ENCODE measurements at places on chromosomes 11 and 22. TPM values are rescaled to one million over a fixed set of nuclear protein-coding genes. Genes with fewer than 3 reads are reported as not detected.

Gene RCOR2
- 4.6 TPM for total RNA-seq

Gene CARD16
- 9.1 TPM for total RNA-seq

Gene CCDC116
- 0.25 TPM for total RNA-seq

Gene HEPN1
- total RNA-seq, result not detected

Gene CSTF3
- total RNA-seq, result 14.5 TPM

Gene ZNRD2
- total RNA-seq, result 25.8 TPM

Gene TEX54
- not detected for total RNA-seq

Gene SLN
- total RNA-seq, result 2.3 TPM

Gene NPAT
- 12.3 TPM for total RNA-seq

Gene SLC16A8
- total RNA-seq, result not detected

Gene TMEM126A
- total RNA-seq, result 77.9 TPM

Gene PISD
- total RNA-seq, result 16.5 TPM

Gene SCN2B
- 3.6 TPM for total RNA-seq

Gene GRM5
- not detected for total RNA-seq

Gene SCUBE2
- total RNA-seq, result 0.56 TPM

Gene LRRC10B
- total RNA-seq, result 0.25 TPM

Gene TMEM45B
- not detected for total RNA-seq

Gene CARD18
- total RNA-seq, result not detected

Gene SGSM1
- 10.1 TPM for total RNA-seq

Gene MFRP
- total RNA-seq, result not detected

Gene OR51B2
- total RNA-seq, result not detected

Gene ADORA2A
- 1.5 TPM for total RNA-seq

Gene TPH1
- total RNA-seq, result not detected

Gene PLXNB2
- 101 TPM for total RNA-seq

Gene C11orf65
- 1.9 TPM for total RNA-seq

Gene CEP126
- 0.89 TPM for total RNA-seq

Gene FIBIN
- 12.4 TPM for total RNA-seq

Gene ACTN3
- total RNA-seq, result not detected

Gene FKBP2
- 60.5 TPM for total RNA-seq

Gene SEC14L6
- not detected for total RNA-seq

Gene VPS26B
- 39.8 TPM for total RNA-seq

Gene TBCEL
- 40.5 TPM for total RNA-seq

Gene SOX6
- 39.6 TPM for total RNA-seq

Gene DAGLA
- total RNA-seq, result 5.4 TPM

Gene SLC29A2
- total RNA-seq, result 30.9 TPM

Gene ANKK1
- total RNA-seq, result 0.09 TPM

Gene PIH1D2
- 2.4 TPM for total RNA-seq

Gene SCGB1A1
- not detected for total RNA-seq

Gene GVQW3
- 1.7 TPM for total RNA-seq

Gene PATE4
- not detected for total RNA-seq

Gene SLC37A2
- 3.1 TPM for total RNA-seq

Gene FOLH1
- total RNA-seq, result 0.98 TPM

Gene CCS
- total RNA-seq, result 18.8 TPM

Gene ST14
- total RNA-seq, result 0.72 TPM

Gene OVCH2
- total RNA-seq, result not detected

Gene APOBEC3B
- 1.6 TPM for total RNA-seq

Gene C1QTNF5
- total RNA-seq, result 17.2 TPM

Gene MRGPRX4
- not detected for total RNA-seq

Gene GAB4
- not detected for total RNA-seq

Gene NXPE2
- not detected for total RNA-seq

Gene IRAG1
- 3.7 TPM for total RNA-seq

Measured in heart left ventricle (tissue), 16 donors.